ENCODE measurements at places on chromosomes 6 and 20.

DNA sequence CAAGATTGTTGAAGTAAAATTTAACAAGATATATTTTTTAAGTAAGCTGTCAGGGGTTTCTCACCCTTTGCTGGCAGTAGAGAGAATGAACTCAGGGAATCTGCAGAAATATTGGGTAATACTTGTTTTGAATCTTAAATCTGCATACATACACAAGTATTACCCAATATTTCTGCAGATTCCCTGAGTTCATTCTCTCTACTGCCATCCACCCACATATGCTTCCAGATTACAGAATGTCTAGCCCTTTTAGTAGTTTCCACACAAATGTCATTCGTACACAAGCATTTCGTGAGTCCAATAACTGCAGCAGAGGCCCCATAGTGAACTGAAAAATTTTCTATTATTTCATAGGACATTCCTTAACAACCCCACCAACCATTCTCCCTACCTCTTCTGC lies 69.6 kb upstream of the TNFRSF21 start:
- DNase-seq, result no peak

GRCh38 chr6:145755682-145756081 lies 20.4 kb upstream of the EPM2A start:
- DNase-seq, result no peak

- DNase-seq, result no peak
Observed at GRCh38 chr6:47071681-47072080, 29.5 kb upstream of the ADGRF1 start.

DNA sequence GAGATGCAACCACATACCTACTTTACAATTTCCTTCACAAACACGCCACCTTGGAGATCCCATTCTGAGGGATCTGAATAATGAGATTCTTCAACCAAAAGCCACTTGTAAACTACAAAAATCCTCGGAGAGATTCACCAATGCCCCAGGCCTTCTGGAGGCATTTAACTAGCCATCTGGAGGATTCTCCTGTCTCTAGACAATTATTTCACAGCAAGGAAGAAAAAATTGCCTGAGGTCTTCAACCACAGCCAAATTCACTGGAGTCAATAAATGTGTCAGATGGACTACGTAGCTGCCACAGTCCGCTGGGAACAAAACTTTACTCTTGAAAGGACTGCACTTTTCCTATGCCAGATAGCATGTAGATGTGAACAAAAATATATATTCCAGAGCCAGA lies 19.0 kb upstream of the DCDC2 start:
- no peak for DNase-seq

DNA sequence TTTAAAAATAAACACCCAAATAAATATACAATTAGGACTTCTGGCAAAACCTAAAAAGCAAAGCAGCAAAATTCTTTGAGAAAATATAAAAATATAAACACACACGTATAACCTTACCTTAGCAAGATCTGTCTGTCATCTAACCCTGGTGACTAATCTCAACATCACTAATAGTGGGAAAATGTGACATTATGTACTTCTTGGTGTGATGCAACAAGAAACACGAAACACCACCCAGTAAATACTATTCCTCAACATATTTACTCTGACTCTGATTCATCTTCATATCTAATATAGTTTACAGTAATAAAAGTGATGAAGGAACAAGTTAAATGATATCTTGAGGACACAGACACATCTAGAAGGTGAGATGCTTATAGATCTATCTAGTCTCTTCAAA lies 332.6 kb upstream of the MANEA start:
- no peak for DNase-seq
